ENCODE measurements at places on chromosomes 7 and 10.

DNA sequence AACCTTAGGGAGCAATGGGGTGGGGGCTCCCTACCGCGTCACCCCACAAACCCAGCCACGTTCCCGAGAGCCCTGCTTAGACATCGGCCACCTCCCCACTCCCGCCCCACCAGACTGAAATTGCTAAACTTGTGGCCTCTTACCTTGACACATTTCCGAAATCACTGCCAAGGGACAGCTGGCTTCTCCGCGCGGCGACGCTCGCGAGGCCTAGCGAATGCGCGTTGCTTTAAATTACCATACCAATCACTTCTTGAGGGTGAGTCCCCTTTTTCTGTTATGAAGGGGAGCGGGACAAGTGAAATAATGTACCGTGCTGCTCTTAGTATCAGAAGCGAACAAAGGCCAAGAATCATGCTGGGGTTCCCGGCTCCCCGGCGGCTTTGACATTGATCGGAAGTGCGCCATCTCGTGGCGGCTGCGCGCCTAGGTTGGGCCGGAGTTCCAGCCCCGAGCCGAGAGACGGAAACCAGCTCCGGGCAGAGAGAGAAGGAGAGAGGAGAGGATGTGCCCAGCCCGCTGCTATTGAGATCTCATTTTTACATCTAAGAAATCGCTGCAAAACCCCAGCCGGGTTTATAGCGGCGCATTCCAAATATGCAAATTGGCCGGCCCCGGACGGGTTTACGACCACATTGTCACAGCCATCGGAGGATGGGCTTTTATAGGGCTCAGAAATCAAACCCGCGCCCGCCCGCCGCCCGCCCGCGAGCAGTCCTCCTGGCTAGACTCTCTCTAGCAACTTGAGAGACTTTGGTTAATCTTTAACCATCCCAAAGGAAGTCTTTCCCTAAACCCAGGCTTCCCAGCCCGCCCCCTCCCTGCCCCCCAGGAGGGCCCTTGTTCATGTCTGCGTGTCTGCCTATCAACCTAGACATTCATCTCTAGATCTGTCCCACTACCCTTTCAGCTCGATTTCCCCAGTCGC is 5.3 kb downstream of the HOXA11 start:
- no peak for DNase-seq

DNA sequence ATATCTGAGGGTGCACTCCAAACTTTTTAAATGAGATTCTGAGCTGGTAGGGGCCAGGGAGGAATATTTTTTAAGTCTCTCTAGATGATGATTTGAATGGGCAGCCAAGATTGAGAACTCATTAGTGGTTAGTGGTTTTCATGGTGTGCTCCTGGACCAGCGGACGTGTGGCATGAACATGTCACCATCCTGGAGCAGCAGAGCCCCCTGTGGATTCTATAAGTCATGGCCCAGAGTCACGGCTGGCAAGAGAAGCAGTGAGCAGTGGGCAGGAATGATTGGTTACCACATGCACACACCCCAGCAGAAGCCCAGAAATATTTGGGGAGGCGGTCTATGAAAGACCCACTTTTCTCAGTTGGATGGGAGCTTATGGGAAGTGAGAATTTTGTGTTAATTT is 21.2 kb upstream of the UCN3 start:
- no peak for DNase-seq

DNA sequence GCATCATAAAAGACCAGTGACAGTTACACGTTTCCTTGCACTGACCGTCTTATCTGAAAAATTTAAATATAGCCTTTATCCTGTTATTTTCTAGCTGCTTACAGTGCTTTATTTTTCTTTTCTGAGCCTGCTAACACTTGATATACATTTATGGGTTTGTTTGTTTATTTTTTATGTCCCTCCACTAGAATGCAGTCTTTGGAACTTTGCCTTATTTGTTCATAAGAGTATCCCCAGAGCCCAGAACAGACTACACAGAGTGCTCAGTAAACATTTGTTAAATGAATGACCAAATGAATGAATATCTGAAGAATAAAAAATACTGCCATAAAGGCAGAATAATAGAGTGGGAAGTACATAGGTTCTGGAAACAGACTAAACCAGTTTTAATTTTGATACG is 202.3 kb upstream of the LRRN3 start:
- peak; percentile 21 for DNase-seq

- no peak for DNase-seq
Measured at GRCh38 chr10:33749067-33749735, 414.7 kb upstream of the NRP1 start.

GRCh38 chr7:67251986-67252558 is 255.4 kb downstream of the TYW1 start:
- DNase-seq = no peak

DNA sequence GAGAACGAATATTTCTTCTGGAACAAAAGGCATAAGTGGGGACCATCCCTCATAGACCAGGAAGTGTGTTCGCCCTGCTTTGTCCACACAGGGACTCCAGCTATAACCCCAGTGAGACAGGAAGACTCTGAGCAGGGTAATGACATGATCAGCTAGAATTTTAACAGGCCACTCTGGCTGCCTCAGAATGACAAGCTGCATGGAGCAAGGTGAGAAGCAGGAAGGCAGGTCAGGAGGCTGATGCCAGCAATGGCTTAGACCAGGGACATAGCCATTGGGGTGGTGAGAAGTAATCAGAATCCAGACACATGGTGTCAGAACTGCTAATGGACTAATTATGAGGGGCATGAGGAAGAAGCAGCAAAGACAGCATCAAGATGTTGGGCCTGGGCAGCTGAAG is 264.6 kb downstream of the GRID1 start:
- DNase-seq = no peak

GRCh38 chr7:149621776-149622175 is 124.2 kb upstream of the ZNF746 start:
- DNase-seq = no peak

DNA sequence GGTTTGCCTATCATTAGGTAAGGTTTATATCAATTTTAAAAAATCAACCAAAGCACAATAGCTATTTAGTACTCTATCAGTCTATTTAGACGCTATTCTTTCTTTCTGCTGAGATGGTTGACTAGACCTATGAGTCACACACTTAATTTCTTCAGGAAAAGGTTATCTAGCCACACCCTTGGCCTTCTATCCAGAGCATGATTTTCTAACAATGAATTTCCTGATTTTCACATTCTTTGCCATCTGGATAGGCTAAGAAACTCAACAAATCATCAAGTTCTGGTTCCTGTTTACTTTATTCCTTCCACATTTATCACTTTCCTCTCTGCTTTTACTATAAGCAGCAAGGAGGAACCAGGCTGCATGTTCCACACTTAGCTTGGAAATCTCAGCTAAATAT is 8.1 kb downstream of the PRPS1L1 start:
- DNase-seq = no peak

GRCh38 chr10:50990568-50991455 is 83.5 kb upstream of the PRKG1 start:
- no peak for DNase-seq

DNA sequence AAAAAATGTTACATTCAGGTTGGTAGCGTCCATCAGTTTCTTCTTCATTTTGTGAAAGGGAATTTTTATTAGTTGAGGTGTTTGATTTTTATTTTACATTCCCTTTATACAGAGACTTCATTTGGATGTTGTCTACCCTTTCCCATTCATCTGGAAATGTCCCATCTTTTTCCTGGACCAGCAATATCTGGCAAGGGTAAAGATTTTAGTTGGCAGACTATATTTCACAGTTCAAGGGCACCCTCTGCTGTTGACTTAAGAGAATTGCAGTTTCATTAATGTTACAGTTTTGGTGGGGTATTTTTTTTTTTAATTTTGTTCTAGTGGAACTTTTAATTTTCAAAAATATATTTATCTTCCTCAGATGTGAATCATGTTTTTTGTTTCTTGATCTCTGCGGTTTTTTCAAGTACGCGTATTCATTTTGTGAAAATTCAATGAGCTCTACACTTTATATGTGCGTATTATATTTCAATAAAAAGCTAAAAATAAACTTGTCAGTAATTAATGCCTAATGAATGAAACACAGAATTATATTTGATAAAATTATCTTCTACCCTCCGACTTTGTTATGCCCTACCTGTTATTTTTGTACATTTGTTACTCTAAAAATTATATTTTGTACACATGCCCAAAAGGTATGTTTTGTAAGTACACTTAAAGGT is 97.9 kb upstream of the KLF14 start:
- DNase-seq = peak; percentile 43

DNA sequence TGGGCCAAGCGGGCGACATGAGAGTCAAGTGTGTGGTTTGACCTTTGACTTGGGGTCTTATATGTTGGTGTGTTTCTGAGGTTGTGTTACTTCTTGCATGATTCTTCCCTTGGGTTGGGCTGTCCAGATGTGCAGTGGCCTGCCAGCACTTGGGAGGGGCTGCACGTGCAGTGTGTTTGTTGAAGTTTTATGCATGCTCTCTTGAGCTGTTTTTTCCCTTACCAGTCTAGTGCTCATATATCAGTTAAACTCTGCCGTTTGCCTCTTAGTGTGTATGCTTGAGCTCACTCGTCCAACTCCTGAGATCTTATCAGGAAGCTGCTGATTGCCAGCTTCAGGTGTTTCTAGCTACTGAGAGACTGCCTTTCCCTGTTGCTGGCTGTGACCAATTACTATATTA is 23.1 kb downstream of the SP4 start:
- no peak for DNase-seq

GRCh38 chr7:6106140-6106904 is 75.1 kb downstream of the ANKRD61 start:
- DNase-seq = peak; percentile 15

GRCh38 chr10:30500963-30501504 is 67.0 kb downstream of the MAP3K8 start:
- no peak for DNase-seq

All from DMS79 treated with DMSO at 0.1 percent for 48 hours (cell line).